Brain pericyte (primary cell): ENCODE measurements at places on chromosomes 12 and 14.

DNA sequence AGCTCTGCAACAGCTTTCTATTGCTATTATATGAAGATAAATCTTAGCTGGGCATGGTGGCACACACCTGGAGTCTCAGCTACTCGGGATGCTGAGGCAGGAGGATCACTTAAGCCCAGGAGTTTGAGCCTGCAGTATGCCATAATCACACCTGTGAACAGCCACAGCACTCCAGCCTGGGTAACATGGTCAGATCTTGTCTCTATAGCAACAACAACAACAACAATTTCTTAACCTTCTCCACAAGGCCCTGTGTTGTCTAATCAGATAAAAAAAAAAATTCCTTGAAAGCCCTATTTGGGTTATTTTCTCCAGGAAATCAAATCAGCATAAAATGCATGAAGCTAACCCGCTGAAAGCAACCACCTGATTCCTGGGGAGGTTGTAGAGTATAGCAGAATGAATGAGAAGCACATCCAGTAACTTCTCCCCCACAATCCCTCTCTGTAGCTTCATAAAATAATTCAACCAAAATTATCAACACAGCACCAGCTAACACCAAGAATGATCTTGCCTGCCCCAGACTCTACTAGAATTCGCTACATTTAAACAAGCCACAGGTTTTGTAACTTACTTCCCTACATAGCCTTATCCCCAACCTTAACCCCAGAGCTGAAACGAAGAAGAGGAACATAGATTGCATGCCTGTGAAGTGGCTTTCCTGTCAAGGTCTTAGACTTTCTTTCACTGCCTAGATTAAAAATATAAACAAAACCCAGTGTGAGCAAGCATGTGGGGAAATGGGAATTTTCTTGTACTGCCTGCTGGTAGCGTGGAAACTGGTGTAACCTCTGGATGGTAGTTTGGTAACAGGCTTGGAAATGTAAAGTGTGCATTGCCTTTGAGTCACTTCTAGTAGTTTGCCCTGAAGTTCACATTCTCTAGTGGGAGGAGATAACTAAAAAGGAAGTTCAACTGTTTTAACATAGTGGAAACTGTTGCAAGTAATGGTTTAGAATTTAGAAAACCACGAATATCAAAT lies 6.0 kb upstream of the STK38L start:
- DNase-seq = no peak

DNA sequence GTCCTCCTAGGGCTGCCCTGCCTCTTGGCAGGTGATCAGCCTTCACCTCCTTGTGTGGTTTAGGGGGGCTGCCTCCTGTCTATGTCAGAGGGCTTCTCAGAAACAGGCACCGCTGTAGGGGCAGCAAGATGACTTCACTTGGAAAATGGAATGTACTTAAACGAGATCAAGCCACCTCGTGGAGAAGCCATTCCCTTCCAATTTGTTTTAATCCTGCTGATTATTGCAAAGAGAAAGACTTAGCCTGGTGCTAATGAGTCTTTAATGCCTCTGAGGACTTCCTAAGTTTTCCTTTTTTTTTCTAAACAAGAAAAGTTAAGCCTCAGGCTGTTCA lies 62.3 kb upstream of the RFLNA start:
- no peak for DNase-seq

- no peak for DNase-seq
Observed at GRCh38 chr14:55921511-55921910, 196.7 kb upstream of the PELI2 start.

DNA sequence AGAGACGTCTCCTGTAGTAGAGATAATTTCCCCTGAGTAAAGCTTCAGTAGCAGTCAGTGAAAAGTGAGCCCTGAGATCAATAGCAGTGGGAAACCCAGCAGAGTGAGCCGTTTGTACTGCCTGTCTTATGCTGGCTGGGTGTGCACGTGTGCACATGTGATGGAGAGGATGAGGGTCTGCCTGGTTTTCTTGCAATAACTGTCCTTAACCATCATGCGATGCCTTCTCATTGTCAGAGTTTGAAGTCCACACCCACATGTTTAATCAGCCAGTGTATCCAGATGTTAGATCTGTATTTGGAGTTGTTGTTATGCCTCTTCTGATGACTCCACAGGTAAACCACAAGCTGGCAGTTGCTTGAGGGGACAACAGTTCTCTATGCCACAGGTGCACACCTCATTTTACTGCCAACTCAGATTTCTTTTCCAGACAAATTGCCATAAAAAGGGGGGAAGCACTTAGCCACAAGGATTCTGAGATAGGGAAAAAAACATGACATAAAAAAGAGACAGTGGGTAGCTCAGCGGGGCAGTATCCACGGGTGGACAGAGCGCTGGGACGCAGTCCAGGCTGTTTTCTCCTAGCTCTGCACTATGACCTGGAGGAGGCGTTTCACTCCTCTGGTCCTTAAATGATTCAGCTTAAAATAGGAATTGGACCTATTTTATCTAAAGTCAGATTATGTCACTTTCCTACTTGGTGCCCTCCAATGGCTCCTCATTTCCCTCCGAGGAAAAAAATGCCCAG lies 192.3 kb downstream of the ANO6 start:
- DNase-seq = no peak

- DNase-seq = no peak
Observed at GRCh38 chr12:68479261-68479895, 131.3 kb upstream of the RAP1B start.

- DNase-seq = no peak
Observed at GRCh38 chr14:102697501-102697900, 79.7 kb upstream of the TRAF3 start.

- no peak for DNase-seq
Observed at GRCh38 chr14:59481871-59482540, 2.2 kb downstream of the L3HYPDH start.
